Fibroblast of skin of right quadriceps (primary cell): ENCODE measurements at places on chromosomes 5 and 9.

DNA sequence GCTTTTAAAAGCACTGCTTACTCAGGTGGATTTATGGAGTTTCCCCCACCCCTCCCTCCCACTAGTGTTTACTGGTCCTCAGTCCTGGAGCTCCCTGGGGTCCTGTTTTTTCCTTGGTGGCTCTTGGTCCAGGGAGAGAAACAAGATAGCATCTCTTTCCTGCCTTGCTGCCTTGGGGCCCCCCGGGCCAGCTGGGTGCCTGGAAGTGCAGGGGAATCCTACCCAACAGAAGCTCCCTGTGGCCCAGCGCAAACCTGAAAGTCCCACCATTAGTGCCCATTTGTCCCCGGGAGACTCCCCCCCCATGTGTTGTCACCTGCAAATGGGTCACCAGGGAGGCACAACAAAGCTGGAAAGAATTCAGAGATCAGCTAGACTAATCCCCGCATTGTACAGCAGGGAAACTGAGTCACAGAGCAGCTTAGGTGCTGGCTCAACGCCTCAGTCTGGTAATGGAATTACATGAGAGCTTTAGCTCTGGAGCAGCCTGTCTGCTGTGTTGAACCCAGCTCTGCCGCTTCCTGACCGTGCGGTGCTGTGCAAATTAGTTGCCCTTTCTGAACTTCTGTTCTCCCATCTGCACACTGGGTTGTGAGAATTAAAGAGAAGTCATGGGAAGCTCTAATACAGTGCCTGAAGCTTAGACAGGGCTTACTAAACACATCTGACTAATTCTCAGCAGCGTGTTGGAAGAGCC, 38.2 kb downstream of the DAB2IP start:
- no peak for DNase-seq

GRCh38 chr9:108543251-108543778, 312.5 kb downstream of the ACTL7B start:
- DNase-seq = peak; percentile 63

- DNase-seq = peak; percentile 1
Observed at GRCh38 chr9:75487856-75488718, 399.8 kb downstream of the OSTF1 start.

GRCh38 chr9:121321016-121321503, 49.0 kb downstream of the STOM start:
- no peak for DNase-seq

- no peak for DNase-seq
Observed at GRCh38 chr9:18060269-18060934, 413.6 kb upstream of the ADAMTSL1 start.

DNA sequence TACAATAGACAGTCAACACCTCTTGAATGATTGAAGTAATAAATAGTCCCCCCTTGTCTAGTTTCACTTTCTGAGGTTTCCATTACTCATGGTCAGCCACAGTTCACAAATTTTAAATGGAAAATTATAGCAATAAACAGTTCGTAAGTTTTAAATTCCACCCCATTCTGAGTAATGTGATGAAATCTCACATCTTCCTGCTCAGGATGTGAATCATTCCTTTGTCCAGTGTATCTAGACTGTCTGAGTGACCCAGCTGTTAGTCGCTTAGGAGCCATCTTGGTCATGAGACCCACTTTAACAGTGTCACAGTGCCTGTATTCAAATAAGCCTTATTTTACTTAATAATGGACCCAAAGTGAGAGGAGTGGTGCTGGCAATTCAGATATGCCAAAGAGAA, 311.6 kb upstream of the PRR16 start:
- peak; percentile 90 for DNase-seq

DNA sequence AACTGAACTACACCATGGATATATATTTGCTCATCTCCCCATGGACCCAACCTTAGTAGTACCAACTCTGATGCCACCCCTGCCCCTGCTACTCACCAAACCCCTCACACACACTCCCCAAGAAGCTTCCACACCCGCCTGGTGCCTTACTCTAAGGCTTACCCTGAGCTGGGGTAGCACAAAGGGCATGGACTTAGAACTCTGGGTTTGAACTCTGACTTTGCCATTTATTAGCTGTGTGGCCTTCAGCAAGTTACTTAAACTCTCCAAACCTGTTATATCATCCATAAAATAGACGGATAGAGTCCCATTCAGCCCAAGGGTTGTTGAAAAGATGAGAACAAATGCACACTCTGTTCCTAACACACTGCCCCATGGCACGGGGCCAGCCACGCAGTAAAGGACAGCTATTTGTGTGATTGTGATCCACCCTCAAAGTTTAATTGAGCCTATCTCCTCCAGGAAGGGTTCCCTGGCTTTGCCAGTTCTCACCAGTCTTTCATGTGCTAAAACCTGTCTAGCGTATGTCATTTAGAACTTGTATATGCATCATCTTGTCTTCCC, 111.0 kb downstream of the KLHL3 start:
- DNase-seq = no peak

GRCh38 chr9:19473605-19474004, 64.8 kb downstream of the ACER2 start:
- DNase-seq = no peak

GRCh38 chr5:140591747-140592372, 27.2 kb downstream of the SLC35A4 start:
- peak; percentile 54 for DNase-seq

- no peak for DNase-seq
Observed at GRCh38 chr9:98135938-98136337, 16.9 kb upstream of the TRIM14 start.
